Heart right ventricle (tissue), 16 donors: ENCODE measurements at places on chromosomes 3 and 15. TPM values are rescaled to one million over a fixed set of nuclear protein-coding genes. Genes with fewer than 3 reads are reported as not detected.

Gene GOLGA8G
- not detected for polyA plus RNA-seq

Gene STARD9
- 15.7 TPM for polyA plus RNA-seq

Gene ITGB5
- polyA plus RNA-seq: 18.5 TPM

Gene DUOXA1
- 1.3 TPM for polyA plus RNA-seq

Gene ACOX2
- 7.6 TPM for polyA plus RNA-seq

Gene MEIS2
- 50.1 TPM for polyA plus RNA-seq

Gene INSYN1
- polyA plus RNA-seq: 134 TPM

Gene TRIM42
- polyA plus RNA-seq: not detected

Gene NR1I2
- 0.15 TPM for polyA plus RNA-seq

Gene CKMT1B
- polyA plus RNA-seq: 0.59 TPM

Gene CA12
- 0.07 TPM for polyA plus RNA-seq

Gene SEMA3F
- 15.1 TPM for polyA plus RNA-seq

Gene MKRN3
- not detected for polyA plus RNA-seq

Gene SH2D7
- polyA plus RNA-seq: not detected

Gene GPR27
- 0.26 TPM for polyA plus RNA-seq

Gene IMPG2
- 0.04 TPM for polyA plus RNA-seq

Gene SCAANT1
- polyA plus RNA-seq: not detected

Gene PKM
- polyA plus RNA-seq: 755 TPM

Gene LRRIQ4
- polyA plus RNA-seq: not detected

Gene ZNF662
- polyA plus RNA-seq: 0.91 TPM
